ENCODE measurements at places on chromosomes 6 and 20.

GRCh38 chr6:130796313-130796905, 30.8 kb upstream of the SMLR1 start:
- no peak for DNase-seq

GRCh38 chr6:88342336-88342735, 176.2 kb upstream of the CNR1 start:
- DNase-seq, result no peak

DNA sequence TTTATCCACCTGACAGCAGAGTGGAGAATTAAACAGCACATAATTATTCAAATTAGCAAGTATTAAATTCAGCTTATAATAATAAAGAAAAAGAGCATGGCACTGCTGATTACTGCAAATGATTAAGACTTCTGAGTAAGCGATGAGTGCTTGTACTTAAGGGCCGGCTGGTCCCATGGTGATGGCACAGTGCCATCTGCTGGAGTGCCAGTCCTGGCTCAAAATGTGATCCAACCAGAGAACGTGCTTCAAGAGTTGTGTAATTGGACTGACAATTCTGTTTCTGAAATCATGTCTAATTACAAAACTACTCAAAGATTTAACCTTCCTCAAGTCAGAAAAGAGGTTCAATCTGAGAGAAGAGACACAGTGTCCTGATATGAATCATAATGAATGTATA, 181.6 kb upstream of the RGS17 start:
- DNase-seq, result peak; percentile 55

DNA sequence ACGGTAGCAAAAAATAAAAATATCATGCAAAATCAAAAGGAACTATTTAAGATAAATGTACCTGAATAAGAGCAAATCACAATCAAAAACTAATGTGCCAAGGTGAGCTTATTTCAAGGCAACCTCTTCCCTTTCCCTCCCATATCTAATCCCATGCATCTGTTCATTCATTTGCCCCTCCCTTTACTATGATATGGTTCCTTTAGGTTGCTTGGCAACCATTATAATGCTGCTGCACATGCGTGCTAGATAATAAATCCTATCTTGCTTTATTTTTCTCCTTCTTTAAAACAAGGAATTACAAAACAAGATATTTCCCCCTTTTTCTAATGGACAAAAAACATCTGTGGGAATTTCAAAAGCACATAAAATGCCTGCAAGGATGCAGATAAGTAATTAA, 318.2 kb upstream of the POU3F2 start:
- no peak for DNase-seq

DNA sequence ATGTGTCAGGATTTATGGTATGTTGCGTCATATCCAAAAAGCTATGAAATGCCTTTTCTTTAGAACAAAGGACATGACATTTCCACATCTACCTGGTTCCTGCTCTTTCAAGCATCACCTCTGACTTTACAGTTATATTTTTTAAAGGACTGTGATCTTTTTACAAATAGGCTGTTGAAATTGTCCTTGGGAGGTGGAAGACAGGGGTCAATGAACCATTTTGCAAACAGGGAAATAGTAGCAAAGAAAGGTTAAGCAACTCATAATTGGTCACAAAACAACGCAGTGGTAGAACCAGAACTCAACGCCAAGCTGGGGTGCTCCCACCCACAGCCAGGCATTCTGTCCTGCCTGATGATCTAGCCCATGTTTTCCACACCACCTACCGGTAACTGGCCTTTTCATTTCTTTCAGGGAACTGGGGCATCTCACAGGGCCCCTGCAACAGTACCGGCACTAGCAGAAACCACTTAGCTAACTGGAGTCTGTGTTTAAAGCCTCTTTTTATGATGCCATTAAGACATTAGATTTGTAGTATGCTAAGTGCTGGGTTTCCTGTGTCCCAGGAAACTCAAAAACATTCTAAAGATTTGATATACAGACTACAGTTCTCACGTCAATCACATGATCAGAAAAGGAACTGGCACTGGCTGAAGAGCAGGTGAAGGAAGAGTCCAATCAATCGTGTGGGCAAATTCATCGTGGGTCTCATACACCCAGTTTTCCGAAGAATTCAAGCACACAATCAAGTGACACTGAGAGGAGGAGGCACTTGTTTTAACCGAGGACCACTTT, 13.9 kb downstream of the ZNF217 start:
- no peak for DNase-seq

DNA sequence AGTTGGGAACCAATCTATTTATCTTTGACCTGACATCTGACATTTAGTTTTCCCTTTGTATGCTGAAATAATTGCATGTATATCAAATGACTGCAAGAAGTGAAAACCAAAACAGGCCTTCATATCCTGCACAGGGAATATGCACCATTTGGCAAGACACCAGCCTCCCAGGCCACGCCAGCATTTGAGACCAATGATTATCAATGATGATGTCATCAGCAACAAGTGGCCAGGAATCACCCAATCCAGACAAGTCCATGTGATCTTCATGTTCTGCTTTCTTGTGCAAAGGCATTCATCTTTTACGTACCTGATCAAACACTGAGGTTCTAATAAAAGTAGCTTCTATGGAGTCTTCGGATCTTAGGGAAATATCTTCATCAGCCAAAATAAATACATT, 107.4 kb upstream of the TENT5A start:
- no peak for DNase-seq

DNA sequence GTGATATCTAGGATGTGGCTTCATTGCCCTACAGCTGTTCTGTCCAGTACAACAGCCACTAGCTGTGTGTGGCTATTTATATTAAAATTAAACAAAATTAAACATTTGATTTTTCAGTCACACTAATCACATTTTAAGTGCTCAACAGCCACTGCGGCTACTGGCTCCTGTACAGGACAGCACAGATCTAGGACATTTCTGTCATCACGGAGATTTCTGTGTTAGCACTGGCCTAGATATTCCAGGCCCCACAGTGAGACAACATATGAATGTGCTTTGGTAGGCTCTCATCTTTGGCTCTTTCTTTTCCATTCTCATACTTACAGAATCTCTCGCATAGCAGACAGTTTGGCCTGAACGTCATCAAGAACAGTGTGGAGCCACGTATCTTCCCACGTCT, 48.4 kb upstream of the ZBTB24 start:
- DNase-seq, result no peak

GRCh38 chr6:119353696-119354095, 4.1 kb upstream of the MAN1A1 start:
- DNase-seq, result no peak

DNA sequence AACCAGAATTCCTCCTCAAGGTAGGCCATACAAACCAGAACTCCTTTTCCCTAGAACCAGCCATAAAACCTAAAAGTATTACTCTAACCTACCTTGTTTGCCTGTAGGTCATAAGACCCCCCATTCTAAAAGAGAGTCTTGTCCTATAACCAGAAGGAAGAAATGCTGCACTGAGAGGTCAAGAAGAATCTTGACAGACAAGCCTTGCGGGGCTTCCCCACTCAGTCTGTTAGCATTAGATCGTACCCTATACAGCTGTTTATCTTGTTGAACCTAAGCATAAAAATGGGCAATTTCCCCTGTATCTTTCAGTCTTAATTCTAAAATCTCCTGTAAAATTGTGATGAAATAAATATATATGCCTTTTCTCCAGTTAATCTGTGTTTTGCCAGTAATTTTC, 52.3 kb upstream of the HFE start:
- no peak for DNase-seq

DNA sequence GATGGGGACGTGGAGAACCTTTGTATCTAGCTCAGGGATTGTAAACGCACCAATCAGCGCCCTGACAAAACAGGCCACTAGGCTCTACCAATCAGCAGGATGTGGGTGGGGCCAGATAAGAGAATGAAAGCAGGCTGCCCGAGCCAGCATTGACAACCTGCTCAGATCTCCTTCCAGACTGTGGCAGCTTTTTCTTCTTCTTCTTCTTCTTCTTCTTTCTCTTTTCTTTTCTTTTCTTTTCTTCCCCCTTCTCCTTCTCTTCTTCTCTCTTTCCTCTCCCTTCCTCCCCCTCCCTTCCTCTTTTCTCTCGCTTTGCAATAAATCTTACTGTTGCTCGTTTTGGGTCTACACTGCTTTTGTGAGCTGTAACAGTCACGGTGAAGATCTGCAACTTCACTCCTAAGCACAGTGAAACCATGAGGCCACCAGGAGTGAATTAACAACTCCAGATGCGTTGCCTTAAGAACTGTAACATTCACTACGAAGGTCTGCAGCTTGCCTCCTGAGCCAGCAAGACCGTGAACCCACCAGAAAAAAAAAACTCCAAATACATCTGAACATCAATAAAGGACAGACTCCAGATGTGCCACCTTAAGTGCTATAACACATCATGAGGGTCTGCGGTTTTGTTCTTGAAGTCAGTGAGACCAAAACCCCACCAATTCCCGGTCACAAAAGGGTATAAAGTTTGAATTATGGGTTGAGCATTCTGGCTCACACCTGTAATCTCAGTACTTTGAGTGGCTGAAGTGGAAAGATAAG, 19.6 kb upstream of the SERPINB1 start:
- no peak for DNase-seq

- no peak for DNase-seq
These were observed 457.9 kb downstream of the TBC1D32 start for GRCh38 chr6:120876424-120876823.

DNA sequence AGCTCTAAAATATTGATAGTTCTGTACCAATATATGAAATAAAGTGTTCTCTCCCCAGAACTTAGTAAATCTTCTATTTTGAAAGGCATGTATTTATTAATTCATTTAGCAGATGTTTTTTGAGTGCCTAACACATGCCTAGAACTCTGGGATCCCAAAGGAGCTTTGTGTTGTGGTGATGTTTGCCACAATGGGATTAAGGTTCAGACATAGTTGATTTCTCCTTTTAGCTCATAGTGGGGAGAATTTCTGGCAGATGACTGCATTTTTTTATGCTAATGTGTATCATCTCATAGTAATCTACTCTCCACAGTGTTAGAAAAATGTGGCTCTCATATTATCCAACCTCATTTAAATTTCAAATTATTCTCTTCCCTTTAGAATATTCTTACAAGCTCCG, 21.7 kb downstream of the MYB start:
- no peak for DNase-seq

- DNase-seq, result no peak
These were observed 289.1 kb upstream of the MANEA start for GRCh38 chr6:95288251-95288650.

- no peak for DNase-seq
These were observed 50.4 kb downstream of the HMGCLL1 start for GRCh38 chr6:55528624-55529023.

DNA sequence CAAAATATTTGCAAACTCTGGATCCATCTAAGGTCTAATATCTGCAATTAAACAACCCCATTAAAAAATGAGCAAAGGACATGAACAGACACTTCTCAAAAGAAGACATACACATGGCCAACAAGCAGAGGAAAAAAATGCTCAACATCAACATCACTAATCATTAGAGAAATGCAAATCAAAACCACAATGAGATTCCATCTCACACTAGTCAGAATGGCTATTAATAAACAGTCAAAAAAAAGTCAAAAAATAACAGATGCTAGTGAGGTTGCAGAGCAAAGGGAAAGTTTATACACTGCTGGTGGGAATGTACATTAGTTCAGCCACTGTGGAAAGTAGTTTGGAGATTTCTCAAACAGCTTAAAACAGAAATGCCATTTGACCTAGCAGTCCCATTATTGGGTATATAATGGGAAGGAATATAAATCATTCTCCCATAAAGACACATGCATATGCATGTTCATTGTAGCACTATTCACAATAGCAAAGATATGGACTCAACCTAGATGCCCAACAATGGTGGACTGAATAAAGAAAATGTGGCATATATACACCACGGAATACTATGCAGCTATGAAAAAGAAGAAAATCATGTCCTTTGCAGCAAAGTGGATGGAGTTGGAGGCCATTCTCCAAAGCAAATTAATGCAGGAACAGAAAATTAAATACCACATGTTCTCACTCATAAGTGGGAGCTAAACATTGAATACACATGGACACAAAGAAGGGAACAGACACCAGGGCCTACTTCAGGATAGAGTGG, 9.1 kb downstream of the ZNFX1 start:
- DNase-seq, result no peak

GRCh38 chr20:17921774-17922173, 46.8 kb downstream of the SNX5 start:
- DNase-seq, result no peak

- no peak for DNase-seq
These were observed 13.8 kb upstream of the SMOC2 start for GRCh38 chr6:168427184-168427583.

GRCh38 chr6:13952101-13952500, 27.3 kb downstream of the RNF182 start:
- DNase-seq, result no peak

- peak; percentile 23 for DNase-seq
These were observed 25.2 kb downstream of the TRAM2 start for GRCh38 chr6:52551483-52552277.

- no peak for DNase-seq
These were observed 2.8 kb upstream of the CYP24A1 start for GRCh38 chr20:54176610-54177009.

DNA sequence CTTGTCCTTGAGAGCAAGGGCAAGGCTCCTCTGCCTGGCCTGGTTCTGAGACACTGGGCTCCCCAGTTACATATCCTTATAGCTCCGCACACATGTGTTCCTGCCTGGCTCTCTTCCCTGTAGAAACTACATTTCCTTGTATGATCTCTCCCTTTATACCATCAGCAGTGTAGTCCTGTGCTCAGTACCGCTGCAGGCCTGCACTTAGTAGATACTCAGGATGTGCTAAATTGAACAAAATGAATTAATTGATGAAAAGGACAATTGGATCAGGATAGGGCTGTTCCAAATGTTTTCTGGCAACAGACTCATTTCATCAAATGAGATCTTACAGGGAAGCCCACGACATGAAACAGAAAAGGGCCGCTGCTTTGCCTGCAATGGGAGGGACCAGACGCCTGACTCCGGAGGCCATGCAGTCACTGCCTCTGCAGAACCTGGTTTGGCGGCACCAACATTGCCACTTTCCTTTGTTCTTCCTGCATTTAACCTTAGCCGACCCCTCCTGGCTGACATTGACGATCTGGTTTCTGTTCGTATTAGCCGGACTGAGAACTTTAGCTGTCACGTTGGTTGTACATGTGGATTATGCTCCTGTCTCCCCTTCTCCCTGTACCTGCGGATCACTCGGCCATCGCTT, 53.3 kb downstream of the CHMP4B start:
- DNase-seq, result no peak

DNA sequence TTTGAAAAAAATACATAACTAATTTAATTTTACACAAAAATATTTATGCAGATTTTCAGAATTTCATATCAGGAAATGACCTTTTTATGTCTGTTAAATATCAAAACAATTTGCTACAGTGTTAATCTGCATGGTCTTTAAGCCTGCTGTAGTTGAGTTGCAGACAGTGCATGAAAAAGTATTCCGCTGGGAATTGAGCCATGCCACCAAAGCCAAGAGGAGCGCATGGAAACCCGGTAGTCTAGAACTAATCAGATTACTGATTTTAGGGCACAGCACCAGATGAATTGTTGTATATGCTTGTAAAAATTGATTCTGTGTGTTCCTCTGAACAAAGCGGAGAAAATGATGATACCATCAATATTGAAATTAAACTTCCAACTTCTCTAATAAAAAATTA, 34.3 kb upstream of the LAMP5 start:
- no peak for DNase-seq
